ENCODE measurements at places on chromosomes 11 and 22.

DNA sequence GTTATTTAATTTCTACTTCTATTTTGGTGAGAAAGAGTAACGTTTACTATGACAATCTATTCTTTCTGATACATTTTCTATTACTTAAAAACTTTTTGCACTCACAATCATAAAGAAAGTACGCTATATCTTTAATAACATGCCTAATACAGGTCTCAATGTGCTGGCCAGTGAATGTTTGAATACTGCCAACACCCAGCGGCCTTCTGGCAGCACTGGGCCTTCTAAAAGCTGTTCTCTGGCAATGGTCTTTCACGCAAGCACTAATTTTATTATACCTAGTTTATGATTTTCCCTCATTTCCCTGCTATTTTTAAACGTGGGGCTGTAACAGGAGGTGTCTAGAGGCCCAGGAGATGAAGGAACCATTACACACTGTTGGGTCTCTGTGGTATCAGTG lies 349.8 kb upstream of the PITPNB start:
- no peak for DNase-seq

DNA sequence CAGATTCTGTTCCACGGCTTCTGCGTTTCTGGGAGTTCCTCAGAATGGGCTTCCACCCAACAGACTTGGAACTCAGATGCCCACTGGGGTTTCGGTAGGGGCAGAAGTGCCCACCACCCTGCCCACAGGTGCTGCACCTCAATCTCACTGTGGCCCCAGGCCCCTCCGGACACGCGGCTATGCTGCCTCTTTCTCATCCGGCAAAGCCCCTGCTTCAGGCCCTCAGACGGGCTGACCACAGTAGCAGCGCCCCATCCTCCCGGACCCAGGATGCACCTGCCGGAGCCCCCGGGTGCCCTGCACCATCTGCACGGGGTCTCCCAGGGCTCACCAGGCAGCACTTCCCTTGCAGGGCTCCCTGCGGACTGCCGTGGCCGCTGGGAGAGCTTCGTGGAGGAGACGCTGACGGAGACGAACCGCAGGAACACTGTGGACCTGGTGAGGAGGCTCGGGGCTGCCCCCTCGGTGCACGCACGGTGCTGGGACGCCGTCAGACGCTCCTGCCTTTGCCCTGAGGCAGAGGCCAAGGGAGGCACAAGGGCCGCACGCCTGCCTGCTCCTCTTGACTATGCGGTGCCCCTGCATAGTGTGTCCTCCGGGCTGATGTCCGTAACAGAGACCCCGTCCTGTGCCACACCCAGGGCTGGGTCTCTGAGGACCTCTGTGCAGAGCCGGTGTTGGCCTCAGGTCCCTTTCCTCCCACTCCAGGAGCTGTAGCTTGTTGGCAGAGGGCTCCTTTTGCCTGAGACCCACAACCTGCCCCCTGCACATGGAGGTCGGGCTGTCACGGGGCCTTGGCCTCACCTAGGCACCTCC lies 38.6 kb downstream of the SBF1 start:
- DNase-seq, result no peak

DNA sequence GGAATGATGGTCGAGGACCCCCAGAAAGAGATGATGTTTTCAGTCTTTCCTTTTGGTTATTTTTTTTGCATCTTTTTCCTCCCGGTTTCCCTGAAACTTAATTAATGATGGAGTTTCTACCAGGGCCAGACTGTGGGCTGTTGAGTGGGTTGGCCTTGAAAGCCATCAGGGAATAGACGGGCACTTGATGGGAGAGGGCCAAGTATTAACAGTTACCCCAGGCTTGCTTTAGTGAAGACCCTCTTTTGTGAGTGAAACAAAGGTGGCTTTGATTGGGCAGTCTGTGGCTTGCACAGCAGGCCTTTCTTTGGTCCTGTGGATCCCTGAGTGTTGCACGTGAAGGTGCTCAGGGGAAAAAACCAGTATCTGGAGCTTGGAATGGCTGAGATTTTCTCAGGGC lies 56.9 kb downstream of the AMOTL1 start:
- no peak for DNase-seq

- no peak for DNase-seq
Measured at GRCh38 chr11:69604055-69604454, 36.9 kb upstream of the CCND1 start.

GRCh38 chr22:44403602-44404329 lies 91.0 kb upstream of the SHISAL1 start:
- DNase-seq, result no peak

DNA sequence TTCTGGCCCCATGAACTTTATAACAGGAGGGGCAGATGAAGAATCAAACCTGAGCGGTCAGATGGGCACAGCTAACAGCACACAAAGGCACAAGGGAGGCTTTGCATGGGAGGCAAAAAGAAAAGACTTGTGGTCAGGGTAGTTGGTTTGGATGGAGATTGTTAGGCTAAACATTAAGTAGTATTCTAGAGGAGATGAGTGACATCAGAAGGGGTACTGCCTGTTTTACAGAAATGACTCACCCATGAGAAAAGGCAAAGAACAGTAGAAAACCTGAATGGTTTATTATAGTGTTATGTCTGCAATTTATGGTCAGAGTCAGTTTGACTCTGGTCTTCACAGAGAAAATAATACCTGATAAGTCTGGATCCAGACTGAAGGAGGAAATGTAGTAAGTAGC lies 129.8 kb upstream of the KIRREL3 start:
- DNase-seq, result no peak

- no peak for DNase-seq
Measured at GRCh38 chr11:76114238-76114637, 92.1 kb downstream of the WNT11 start.

DNA sequence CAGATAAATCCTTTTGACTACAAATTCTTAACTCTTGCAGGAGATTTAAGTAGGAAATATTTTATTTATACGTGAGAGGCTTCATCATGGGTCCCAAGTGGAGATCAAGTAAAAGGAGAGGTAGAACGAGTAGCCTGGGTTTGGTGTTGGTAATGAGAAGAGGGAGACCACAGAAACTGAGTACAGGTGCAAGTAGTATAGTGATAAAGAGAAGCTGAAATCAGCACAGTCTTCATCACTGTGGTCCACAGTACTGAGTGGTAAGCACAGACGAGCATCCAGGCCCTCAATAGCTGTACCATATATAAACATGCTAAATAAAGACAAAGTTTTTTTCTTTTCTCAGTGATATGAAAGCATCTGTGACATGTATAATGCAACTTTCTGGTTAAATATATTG lies 5.8 kb upstream of the OR52E5 start:
- DNase-seq, result no peak

DNA sequence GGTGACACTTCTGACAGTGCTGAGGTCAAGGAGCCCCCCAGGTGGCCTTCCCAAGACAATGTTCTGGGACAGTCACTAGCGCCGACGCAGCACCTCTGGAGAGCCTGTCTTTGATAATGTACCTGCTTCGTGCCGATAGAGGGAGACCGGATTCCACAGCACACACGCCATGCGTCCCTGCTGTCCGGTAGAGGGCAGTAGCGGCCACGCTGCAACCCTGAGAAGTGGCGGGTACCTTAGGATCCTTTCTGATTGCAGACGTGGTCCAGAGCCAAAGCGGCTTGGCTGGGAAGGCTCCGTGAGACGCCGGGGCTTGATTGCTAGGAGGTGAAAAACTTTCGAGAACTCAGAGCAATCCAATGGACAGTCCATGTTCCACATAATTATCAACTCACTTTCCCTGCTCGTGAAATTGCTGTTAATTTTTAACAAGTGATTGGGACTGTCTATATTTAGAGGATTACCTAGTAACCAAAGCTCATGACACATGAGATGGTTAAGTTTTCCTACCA lies 11.4 kb upstream of the BARX2 start:
- peak; percentile 41 for DNase-seq

DNA sequence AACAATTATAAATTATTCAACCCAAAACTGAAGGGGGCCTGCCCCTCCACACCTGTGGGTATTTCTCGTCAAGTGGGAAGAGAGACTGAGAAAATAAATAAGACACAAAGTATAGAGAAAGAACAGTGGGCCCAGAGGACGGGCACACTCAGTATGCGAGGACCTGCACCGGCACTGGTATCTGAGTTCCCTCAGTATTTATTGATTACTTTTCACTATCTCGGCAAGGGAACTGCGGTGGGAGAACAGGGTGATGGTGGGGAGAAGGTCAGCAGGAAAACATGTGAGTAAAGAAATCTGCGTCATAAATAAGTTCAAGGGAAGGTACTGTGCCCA lies 3.2 kb downstream of the C11orf54 start:
- no peak for DNase-seq

DNA sequence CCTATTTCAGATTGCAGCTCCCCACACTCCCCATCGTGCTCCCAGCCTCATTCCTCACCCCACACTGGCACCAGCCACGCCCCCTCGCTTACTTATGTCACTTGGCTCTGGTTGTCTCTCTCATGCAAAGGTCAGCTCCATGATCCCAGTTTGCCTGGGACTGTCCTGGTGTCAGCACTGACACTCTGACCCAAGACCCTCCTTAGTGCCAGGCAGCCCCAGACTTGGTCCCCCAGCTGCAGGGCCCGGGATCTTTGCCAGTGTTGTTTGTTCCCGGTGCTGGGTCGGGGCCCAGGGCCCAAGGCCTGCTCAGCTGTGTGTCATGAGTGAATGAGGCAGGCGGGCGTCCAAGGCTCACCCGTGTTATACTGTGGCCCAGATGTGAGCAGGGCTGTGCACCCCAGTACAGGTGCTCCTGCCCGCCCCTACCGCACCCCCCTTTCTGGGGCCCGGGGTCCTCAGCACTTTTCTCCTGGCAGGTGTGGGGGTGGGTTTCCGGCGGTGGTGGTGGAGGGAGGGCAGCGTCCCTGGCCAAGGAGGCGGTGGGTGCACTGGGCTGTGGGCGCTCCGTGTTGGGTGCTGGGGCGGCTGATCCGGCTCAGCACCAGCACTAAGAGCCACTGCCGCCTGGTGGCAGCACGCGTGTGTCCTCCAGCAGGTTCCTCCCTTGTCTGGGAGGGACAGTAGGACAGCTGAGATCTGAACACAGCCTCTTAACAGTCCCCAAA lies 19.5 kb downstream of the IL17REL start:
- no peak for DNase-seq

DNA sequence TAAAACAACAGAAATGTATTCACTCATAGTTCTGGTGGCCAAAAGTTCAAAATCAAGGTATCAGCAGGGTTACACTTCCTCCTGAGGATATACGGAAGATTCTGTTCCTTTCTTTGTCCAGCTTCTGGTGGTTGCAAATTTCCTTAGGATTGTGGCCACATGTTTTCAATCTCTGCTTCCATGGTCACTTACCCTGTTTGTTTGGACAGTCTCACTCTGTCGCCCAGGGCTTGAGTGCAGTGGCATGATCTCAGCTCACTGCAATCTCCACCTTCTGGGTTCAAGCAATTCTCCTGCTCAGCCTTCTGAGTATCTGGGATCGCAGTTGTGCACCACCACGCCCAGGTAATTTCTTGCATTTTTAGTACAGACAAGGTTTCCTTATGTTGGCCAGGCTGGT lies 534.3 kb downstream of the KCNA4 start:
- DNase-seq, result no peak

- peak; percentile 87 for DNase-seq
Measured at GRCh38 chr11:40293655-40294348, 1165.7 kb downstream of the LRRC4C start.

DNA sequence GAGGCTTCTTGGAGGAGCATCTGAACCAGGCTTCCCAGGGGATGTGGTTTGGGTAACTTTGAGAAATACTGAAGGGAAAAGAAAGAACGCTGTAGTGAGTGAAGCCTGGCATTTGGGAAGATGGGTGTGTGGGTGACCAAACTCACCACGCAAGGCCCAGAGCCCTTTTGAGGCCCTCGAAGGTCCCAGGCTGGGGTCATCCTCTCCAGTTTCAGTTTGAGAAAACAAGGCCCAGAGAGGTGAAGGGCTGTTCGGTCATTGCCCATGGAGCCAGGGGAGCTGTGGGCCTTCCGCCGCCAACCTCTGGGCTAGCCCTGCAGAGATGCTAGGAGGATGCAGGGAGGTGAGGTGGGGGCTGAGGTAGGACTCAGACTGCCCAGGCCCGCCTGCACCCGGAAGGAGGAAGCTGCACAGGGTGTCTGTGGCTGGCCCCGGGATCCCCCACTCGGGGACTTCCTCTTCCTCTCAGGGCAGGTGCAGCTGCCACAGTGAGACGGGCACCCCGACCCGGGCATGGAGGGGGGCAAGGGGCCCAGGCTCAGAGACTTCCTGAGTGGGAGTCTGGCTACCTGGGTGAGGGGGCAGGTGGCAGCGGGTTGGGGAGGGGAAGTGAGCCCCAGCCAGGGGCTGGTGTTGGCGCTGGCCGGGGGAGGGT lies at the start of gene CCDC88B:
Gene CCDC88B, plus strand, starts transcription at position 451 of the 655 bp plus-strand sequence. Its CDS starts 63 bp downstream, at position 514.
- DNase-seq, result no peak

DNA sequence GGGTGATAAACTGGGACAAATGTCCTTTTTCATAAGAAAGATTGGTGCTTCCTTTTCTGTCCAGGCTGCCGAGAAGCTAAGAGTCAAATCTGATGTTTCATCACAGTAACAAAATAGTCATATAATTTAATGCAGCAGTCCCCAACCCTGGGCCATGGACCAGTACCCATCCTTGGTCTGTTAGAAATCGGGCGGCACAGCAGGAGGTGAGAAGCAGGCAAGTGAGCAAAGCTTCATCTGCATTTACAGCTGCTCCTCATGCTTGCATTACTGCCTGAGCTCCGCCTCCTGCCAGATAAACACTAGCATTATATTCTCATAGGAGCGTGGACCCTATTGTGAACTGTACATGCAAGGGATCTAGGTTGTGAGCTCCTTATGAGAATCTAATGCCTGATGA lies 26.2 kb downstream of the PRR14L start:
- DNase-seq, result no peak
